ENCODE measurements at places on chromosomes 6 and 20.
A peak's percentile ranks its signal among the peaks of the same experiment; 100 is the strongest.

- no peak for DNase-seq
Measured at GRCh38 chr6:106558364-106558763, 70.9 kb downstream of the RTN4IP1 start.

DNA sequence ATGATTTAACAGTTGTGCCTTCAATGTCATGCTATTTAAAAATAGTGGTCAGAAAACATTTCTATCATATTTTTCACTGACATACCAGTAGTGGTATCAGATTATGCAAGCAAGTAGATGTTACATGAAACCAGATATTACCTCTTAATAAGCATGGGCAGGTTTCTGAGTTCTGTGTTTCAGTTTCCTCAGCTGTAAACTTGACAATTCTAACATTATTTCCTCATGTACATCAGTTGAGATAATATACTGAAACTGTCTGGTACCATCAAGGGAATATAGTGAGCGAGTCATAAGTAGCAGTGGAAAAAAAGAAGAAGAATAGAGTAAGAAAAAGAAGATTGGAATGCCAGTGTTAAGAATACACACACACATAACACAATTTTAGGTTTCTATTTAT is 477.9 kb upstream of the MANEA start:
- DNase-seq: no peak

DNA sequence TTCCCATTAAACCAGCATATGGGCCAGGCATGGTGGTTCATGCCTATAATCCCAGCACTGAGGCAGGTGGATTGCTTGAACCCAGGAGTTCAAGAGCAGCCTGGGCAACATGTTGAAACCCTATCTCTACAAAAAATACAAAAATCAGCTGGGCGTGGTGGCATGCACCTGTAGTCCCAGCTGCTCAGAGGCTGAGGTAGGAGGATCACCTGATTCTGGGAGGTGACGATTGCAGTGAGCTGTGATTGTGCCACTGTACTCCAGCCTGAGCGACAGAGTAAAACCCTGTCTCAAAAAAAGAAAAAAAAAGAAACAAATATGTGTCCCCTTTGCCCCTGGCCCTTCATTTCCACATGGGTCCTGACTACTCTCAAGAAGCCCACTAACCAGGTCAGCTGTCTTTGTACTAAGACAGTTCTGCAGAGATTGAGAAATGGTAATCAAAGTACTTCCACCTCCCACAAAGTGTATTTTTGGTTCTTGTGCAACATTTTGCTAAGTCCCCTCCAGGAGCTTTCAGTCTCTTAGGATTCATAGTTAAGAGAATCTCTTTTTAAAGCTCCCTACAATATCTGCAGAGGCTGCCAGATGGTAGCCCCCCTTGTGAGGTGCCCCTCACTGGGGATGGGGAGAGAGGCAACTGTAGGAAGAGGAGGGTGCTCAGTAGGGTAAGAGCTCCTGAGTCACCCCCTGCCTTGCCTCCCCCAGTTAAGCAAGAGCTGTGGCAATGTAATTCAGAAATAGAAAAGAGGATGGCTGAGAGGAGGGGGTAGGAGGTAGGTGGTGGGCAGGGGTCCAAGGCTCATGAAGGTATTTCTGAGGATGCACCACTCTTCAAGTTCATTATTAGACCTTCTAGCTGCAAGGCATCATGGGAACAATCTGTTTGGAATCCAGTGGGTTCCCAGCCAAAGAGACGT is 16.5 kb upstream of the WFDC2 start:
- DNase-seq: peak; percentile 55

- peak; percentile 47 for DNase-seq
Measured at GRCh38 chr6:3764516-3765335, 13.2 kb upstream of the PXDC1 start.

GRCh38 chr6:125432963-125433362 is 131.2 kb upstream of the HDDC2 start:
- peak; percentile 7 for DNase-seq

DNA sequence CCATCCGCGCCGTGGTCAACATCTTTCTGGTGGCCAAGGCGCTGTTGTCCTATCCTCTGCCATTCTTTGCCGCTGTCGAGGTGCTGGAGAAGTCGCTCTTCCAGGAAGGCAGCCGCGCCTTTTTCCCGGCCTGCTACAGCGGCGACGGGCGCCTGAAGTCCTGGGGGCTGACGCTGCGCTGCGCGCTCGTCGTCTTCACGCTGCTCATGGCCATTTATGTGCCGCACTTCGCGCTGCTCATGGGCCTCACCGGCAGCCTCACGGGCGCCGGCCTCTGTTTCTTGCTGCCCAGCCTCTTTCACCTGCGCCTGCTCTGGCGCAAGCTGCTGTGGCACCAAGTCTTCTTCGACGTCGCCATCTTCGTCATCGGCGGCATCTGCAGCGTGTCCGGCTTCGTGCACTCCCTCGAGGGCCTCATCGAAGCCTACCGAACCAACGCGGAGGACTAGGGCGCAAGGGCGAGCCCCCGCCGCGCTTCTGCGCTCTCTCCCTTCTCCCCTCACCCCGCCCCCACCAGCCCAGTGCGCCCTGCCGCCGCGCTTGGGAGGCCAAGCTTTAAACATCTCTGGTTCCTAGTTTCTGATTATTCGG is 4.0 kb downstream of the SLC32A1 start:
- DNase-seq: no peak

GRCh38 chr20:62063315-62063980 is 2.2 kb downstream of the TAF4 start:
- no peak for DNase-seq

- DNase-seq: peak; percentile 61
Measured at GRCh38 chr6:111087871-111088667, 766 bp downstream of the SLC16A10 start.

DNA sequence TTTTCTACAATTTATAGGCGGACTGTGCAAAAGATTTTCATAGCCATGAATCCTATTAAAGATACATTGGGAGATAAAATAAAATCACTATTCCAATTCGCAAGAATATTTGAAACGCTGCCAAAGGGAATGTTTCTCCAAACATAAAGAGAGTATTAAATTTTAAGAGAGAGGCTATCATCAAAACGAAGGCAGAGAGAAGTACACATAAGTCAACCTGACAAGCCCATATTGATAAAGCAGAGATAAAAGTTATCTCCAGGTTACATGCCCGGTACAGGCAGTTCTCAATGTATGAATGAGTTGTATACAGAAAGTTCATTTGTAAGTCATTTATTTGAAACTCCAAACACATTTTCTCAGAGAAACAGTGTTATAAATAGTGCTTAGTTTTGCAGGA is 193.1 kb downstream of the ATXN1 start:
- no peak for DNase-seq

GRCh38 chr6:46271107-46271506 is 100.3 kb upstream of the ENPP5 start:
- DNase-seq: no peak

All from NB4 (cell line).